Left renal pelvis (tissue), 4 donors: ENCODE measurements at places on chromosomes 6 and 20.

DNA sequence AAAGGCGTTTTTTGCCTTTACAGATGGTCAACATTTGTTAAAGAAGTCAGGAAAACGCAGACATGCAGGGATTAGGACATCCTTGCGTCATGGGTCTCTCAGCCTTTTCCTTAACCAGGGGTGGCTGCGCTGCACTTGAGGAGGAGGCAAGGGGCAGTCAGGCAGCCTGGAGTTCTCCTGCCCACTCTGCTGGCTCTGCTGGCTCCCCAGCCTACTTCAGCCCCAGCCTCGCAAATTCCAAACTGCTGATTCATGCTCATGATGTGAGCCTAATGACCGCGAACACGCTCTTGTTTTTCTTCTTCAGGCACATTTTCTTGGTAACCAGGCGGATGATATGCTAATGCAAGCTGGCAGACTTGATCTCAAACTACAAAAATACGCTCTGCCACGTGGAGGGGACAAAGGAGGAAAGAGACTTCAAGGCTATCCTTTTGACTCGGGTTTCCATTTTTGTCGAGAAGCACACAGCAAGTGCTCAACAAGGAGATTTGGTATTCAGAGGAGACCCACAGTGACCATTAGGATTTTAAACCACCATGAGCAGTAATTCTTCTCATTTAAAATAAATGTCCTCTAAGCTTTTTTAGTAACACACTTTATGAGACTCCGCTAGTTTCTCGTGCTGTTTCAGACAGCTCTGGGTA, 290.3 kb upstream of the STXBP5 start:
- DNase-seq, result peak; percentile 62

GRCh38 chr20:39885975-39886649, 802.9 kb downstream of the MAFB start:
- DNase-seq, result no peak

- no peak for DNase-seq
Observed at GRCh38 chr6:52504782-52505136, 72.1 kb downstream of the TRAM2 start.

DNA sequence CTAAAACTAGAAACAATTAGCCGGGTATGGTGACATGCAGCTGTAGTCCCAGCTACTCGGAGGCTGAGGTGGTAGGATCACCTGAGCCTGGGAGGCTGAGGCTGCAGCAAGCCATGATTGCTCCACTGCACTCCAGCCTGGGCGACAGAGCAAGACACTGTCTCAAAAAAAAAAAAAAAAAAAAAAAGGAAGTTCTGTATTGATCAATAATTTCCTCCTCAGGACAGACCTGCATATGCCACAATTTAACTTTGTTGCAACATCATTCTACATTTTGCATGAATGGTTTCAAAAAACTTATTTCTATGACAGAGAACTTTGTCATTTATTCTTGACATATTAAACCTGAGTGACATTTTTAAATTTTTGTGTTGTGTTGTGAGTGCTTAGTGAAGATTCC, 5.5 kb downstream of the DNAJC5 start:
- DNase-seq, result no peak

- DNase-seq, result no peak
Observed at GRCh38 chr20:61387204-61387953, 135.3 kb downstream of the CDH4 start.

GRCh38 chr6:37695857-37696219, 1.8 kb downstream of the MDGA1 start:
- no peak for DNase-seq

DNA sequence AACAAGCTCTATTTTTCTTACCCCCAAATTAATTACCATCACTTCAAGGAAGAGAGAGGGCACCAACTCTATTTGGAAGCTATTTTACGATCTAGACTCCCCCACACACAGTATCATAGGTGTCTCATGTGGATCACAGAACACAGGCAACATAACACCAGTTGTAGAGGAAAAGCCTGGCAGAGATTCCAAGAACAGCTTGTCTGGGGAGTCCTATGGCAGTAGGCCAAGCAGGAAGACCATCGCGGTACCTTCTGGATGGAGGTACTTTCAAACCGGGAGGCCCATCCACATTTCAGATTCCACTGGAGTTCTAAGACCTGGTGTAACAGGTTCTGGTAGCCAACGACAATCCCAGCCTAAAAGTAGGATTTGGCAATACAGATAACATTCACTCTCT, 37.6 kb upstream of the SPDEF start:
- no peak for DNase-seq

DNA sequence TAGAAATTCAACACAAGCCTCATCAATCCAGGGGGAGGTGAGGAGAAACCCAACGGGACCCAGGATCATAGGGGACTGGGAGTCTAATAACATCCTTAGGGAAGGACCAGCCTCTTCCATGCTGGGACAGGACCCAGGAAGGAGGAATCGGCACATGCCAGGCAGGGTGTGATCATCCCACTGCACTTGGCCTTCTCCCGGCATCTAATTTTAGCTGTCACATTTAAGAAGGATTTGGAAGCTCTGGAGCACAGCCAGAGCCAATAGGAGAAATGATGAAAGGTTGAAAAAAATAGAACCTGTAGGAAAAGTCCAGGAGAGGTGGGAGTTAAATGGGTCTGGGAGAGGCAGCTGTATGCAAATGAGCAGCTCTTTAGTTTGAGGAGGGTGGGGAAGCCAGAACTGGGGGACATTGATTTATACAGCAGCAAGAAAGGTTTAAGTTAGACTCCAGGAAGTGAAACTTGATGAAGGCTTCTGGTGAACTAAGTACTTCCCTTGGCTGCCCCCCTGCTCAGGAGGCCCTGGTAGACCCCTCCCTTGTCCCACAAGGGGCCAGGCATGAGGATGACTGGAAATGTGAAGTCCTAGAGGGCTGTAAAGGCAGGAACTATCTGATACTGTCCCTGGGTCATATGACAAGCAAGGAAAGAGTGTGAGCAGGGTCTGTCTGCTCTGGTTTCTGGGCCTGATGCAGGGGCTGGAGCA, 260.3 kb downstream of the LRFN2 start:
- no peak for DNase-seq

GRCh38 chr20:58622671-58623578, 28.2 kb upstream of the STX16 start:
- no peak for DNase-seq

DNA sequence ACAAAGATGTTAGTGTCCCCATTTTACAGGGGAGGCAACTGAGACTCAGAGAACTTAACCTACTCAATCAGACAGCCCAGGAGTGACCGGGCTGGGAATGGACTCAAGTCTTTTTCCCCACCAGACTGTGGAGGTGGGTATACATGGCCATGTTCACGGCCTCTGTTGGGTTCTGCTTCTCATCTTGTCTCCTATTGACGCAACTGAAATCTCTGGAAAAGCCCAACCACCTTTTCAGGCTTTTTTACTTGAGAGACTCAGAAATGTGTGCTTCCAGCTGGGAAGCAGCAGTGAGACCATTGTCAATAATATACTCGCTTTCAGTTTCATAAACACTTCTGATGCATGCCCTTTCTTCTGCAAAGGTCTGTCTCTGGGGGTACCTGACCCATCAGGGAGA, 70.7 kb downstream of the SOBP start:
- DNase-seq, result no peak

DNA sequence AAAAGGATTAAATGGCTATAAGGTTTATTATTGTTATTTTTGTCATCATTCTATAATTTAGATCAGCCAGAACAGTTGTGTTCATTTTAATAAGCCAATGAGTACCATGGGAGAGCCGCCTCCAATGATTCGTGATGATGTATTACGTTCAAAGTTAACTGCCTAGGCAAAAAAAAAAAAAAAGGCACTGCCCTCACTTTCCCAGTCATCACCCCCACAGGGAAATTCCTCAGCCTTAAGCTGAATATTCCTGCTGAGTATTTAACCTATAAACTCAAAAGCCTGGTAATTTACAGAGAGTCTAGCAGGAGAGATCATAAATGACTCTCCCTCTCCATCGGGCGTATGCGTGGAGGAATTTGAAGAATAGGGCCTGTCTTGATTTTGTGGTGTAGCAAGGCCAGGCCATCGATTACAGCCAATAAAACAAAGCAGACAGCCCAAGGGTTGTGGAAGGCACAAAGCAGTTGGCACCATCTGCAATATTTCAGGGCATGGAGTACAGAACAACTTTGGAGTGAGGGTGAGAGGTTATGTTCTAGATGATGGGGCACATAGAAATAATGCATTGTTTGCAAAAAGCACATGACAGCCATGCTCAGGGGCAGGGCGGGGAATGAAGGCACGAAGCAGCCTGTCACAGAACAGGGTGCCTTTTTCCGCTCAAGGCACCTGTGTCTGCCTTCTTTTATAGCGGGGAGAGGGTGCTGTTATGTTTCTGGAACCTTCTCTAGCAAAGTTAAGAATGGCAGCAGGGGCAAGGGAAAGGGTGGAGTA, 138.2 kb upstream of the DTNBP1 start:
- DNase-seq, result no peak

- DNase-seq, result no peak
Observed at GRCh38 chr20:63261060-63261794, 7.0 kb upstream of the NKAIN4 start.

DNA sequence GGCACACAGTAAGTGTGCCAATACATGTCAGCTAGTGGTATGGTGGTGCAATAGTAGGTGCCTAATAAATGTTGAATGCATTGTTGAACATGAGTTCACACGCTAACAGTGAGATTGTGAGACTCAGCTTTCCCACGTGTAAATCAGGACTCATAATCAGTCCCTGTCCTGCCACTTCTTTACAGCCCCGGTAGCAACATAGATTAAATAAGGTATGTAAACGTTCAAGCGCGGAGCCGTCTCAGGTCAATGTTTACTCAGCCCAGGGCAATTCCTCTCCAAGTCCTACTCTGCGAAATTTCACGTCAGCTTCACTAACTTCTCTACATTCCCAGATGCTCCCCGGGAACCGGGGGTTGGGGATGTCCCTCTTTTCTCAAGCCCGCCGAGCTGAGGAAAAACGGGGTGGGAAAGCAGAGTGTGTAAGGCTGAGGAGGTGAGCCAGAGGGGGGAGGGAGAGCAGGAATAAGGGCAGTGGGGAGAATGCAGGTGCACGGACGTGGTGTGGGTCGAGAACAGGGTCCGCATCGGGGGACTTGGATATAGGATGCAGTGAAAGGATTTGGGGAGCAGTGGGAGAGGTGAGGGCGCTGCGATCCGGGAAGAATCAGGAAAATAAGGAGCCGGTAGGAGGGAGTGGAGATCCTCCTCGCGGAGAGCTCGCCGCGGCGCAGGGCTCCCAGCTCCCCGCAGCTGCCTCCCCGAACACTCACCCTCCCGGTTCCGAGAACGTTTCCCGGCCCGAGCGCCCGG, 544 bp upstream of the TP53INP2 start:
- peak; percentile 19 for DNase-seq

DNA sequence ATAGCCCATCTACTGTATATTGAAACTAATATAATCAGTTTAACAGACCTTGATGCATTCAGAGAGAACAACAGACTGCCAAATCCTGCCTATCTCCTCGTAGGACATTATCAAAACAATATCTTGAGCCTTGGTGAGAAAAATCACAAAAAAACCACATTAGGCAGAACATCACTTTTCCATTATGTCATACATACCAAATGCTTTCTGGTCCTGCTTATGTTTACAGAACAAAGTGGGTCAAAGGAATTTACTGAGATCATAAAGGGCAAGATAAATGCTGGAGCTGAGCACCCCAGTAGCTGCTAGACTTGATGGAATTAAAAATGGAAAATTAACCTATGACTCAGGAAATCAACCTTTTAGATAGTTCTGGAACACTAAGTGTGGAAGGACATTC, 195.3 kb upstream of the KCNK16 start:
- no peak for DNase-seq

DNA sequence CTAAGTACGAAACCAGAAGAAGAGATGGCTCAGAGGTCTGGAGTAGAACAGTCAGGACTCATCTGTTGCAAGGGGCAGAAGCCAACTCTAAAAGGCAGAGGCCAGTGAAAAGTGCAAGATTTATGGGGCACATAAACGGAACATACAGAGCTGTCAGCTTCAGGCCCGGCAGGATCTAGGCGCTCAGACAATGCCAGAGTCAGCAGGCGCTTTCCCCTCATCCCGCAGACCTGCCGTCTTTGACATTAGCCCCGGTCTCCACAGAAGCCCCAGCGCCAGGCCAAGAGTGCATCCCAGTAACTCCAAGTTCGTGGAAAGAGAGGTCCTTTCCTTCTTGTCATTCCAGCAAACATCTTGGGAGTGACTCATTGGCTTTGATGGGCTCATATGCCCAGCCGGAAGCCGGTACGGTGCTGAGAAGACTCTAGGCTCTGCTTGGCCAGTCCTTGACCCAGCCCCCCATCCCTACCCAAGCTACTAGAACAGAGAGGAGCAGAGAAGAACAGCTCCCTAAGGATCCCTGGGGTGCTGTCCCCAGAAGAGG, 260.9 kb downstream of the TAF4 start:
- DNase-seq, result no peak

DNA sequence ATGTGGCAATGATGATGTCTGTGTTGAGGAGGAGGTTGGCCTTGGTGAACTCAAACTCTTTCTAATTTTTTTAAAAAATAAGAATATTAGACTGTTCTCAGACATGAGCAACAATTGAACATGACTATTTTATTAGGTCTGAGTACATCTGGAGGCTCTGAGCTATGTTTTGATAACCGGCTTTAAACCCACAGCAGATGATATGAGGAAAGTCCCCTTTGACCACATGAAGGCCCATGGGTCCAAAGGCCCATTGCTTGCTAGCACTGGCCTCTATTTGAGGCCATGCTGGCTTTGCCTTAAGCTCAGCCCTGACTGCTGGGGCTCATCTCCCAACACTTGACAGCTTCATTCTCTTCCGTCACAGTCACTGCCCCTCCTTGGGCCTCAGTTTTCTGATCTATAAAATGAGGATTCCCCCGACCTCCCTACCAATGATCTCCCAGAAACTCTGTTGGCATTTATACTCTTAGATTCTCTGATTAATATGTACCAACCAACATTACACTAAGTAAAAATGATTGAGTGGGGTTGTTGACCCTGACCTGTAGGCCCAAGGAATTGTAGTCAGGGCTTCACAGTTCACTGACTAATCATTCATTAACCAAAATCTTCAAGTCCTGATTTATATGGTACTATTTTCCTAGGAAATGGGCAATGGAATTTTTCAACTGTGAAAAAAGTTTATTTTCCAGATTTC, 23.9 kb upstream of the TINAG start:
- DNase-seq, result no peak

DNA sequence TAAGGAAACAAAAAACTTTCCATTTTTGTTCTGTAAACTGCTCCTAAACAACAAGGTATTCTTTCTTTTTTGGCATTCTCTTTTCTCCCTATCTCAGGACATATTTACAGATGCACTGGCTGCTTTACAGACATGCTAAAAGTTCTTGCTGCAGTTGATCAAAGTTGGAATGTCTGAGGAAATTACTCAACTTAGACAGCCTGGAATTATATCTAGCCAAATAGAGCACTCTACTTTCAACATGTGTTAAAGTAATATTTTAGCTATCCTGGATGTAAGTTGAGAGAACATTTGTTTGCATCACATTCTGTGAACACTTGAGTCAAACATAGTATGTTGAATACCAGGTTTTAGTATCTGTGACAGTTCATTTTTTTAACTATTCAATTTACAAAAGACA, 24.8 kb downstream of the TASP1 start:
- no peak for DNase-seq

GRCh38 chr20:44112889-44113617, 73.9 kb downstream of the JPH2 start:
- no peak for DNase-seq

- DNase-seq, result peak; percentile 60
Observed at GRCh38 chr6:139708337-139709199, 334.1 kb upstream of the CITED2 start.
